CD8-positive, alpha-beta memory T cell (primary cell): ENCODE measurements at places on chromosomes 16 and 17. TPM values are rescaled to one million over a fixed set of nuclear protein-coding genes. Genes with fewer than 3 reads are reported as not detected.

DNA sequence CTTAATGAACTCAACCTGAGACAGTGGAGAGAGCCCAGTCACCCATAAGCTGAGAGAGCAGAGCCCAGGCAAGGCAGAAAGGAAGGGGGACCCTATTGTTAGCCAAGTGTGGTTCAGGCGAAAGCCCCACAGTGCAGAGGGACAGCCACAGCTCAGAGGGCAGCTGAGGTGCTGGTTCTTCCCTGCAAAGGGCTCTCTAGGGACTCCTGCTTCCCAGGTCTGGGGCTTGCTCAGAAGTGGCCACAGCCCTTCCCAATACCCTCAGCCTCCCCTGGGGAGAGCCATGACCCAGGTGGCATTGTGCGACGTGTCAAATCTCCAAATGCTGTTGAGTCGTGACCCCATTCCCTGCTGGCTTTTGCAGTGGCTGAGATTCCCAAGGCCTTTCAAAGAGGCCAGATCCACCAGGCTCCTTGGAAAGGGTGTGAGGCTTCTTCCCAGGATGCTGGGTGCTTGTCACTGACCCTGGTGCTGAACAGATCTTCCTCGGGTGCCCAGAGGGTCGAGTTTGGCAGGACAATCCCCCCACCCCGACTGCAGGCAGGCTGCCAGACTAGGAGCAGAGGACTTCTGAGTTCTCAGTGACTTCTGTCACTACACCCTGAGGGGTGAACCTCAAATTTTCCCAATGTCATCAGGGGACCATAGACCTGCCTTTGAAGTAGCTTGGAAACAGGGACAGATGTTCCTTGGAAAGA lies 2.5 kb upstream of the CCL17 start:
- no peaks in the 10 kb centered on the region for H3K36me3 ChIP-seq
- H3K27me3 ChIP-seq = no peaks in the 10 kb centered on the region
- no peak for DNase-seq
- no peak overlapping the region for H3K4me3 ChIP-seq
- no peak overlapping the region for H3K27ac ChIP-seq

DNA sequence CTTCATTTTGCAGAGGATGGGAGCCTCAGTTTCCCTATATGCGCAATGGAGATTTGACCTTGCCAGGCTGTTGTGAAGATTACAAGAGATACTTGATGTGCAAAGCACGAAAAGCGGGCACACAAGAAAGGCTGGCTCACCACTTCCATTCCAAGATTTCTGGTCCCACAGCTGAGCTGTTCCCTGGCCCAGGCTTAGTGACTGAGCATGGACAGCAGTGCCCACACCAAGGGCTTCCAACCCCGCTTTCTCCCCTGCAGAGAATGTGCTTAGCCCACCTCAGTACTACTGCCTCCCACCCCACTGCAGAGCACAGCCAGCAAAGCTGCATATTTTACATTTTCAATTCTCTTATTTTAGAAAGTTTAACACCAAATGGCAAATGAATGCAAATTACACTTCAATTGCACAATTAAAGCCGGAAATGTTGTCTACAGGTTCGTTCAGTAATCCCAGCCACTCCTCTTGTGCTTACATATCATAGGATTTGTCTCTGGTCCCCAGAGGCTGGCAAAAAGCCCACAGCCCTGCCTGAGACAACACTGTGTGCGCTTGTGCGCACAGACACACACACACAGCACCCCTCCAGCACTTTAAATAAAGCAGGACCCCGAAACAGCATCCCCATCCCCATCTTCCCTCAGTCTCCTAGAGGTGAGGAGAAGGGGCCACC lies 51.8 kb downstream of the VAC14 start:
- H3K27me3 ChIP-seq = no peaks in the 10 kb centered on the region
- no peak for DNase-seq
- no peaks in the 10 kb centered on the region for H3K36me3 ChIP-seq
- H3K27ac ChIP-seq = no peak overlapping the region
- H3K4me3 ChIP-seq = no peak overlapping the region
- no peaks in the 10 kb centered on the region for H3K4me1 ChIP-seq

GRCh38 chr17:58517378-58517927 lies 3.0 kb upstream of the MTMR4 start:
- H3K27ac ChIP-seq = peak overlapping the region; percentile 77
- H3K4me1 ChIP-seq = peaks cover 44% of the 10 kb centered on the region
- H3K4me3 ChIP-seq = peak overlapping the region; percentile 81
- peaks cover 4% of the 10 kb centered on the region for H3K36me3 ChIP-seq
- H3K27me3 ChIP-seq = no peaks in the 10 kb centered on the region
- no peak for DNase-seq

The FBXL20 gene
- 20.9 TPM for total RNA-seq

The MBTD1 gene
- 9.0 TPM for total RNA-seq
